ENCODE measurements at places on chromosomes 7 and 10.

GRCh38 chr7:111752022-111752582 lies 189.8 kb upstream of the IMMP2L start:
- DNase-seq = peak; percentile 64

DNA sequence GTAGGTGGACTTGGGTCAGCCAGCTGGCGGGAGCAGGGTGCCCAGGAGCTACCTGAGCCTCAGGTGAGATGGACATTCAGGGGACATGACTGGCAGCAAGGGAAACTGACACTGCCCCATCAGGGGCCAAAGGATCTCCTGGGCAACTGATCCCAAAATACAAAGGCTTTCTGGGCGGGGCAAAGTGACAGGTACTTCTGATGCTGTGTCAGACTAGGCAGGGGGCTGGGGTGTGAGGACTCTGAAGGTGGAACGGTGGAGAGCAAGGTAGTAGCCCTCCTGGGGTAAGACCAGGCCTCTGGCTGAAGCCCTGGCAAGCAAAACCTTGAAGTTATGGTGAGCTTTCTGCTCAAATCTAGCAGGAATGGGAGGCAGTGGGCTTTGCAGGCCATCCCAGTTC lies 4.4 kb downstream of the OPN4 start:
- DNase-seq = no peak

DNA sequence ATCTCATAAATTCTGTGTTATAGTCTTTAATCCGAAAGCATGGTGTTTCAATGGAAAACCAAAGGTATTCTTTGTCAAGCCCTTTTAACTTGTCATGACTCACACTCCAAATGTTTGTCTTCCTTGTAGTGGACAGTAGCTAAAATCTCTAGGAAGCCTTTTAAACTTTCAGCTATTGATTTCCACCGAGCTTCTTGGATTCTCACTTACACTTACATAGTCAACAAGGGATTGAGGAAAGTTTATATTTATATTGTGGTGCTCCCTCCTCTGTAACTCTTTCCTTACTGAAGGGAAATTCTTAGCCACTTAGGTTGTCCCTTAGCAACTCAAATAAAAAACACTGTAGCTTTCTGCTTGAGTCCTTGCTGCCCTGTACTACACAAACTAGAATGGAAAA lies 31.2 kb upstream of the GPR37 start:
- DNase-seq = no peak

GRCh38 chr7:47297120-47297519 lies 284.8 kb downstream of the TNS3 start:
- no peak for DNase-seq

- no peak for DNase-seq
Measured at GRCh38 chr7:124030964-124031363, 1.9 kb downstream of the TMEM229A start.

GRCh38 chr10:27134371-27134770 lies 19.8 kb downstream of the YME1L1 start:
- no peak for DNase-seq

- DNase-seq = peak; percentile 56
Measured at GRCh38 chr7:92621561-92622023, 31.4 kb upstream of the FAM133B start.

DNA sequence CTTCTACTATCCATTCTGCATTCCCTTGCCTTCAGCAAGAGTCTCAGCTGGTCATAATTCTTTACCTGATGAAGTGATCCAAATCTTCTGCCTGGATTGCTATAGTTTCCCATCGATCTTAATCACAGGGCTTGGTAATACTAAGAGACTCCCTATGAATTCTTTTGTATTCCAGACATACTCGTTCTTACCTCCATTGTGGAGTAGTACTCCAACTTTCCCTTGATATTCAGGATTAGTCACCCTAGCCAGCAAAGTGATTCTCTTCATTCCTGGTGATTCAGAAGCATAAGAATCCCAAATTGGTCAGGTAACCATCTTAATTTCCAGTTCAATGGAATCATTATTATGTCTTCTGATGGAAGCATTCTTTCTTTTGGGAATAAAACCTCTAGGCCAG lies 96.7 kb downstream of the TWIST1 start:
- DNase-seq = no peak

DNA sequence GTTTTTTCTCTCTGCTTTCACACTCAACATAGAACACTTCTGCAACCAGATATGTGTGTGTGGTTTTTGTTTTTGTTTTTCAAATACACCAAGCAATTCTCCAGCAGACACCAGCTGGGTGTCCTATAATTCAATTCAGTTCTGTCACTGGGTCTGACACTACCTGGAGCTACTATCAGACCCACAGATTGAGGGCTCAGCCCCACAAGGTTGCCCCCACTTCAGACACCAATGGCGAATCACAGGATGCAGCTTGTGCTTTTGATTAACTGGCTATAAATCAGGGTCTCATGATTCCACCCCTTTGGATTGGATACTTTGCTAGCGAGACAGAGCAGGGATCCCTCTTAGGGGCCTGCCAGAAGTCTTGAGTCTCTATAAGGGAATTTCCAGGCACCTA lies 462.2 kb upstream of the NRP1 start:
- no peak for DNase-seq

DNA sequence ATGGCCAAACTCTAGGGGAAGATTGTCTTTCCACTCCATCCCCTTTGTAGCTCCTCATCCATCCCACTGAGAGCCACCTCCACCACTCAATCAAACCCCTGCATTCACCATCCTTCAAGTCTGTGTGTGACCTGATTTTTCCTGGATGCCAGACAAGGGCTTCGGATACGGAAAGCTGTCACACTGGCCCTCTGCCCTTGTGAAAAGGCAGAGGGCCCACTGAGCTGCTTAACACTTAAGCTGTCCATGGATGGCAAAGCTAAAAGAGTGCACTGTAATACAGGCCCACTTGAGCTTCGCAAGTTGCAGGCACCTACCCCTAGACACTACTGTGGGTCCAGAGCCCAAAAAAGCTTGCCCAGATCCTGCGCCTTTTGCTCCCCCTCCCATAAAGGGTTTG lies 237.2 kb downstream of the MAGI2 start:
- DNase-seq = no peak

DNA sequence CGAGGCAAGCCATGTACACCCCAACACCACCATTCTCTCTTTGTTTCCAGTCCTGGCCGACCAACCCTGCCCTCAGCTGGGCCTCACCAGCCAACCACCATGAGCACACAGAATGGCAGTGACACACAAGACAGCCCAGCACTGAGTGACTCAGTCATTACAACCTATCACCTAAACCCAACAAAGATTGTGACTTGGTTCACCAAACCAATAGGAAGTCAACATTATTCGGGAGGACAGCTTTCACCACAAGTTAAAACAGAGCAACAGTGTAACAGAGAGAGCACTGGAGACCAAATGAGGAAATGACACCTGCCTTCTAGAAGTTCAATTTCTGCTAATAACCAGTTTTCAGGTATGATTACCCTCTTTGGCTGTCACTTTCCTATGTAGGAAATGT lies 72.1 kb downstream of the DNMBP start:
- no peak for DNase-seq

DNA sequence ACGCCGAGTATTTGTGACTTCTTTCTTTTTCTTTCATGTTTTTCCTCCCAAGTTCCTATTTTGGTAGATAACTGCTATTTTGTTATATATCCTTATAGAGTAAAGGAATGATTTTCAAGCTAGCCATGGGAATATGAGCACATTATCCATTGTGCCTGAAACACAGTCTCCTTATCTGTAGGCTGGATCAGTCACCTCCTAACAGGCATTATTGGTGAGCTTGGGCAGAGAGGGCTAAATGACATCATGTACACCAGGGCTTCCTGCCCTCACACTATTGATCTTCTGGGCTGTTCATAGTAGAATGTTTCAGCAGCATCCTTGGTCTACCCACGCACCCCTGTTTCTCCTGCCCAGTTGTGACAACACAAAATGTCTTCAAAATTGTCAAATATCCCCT lies 88.1 kb upstream of the CTBP2 start:
- DNase-seq = no peak

DNA sequence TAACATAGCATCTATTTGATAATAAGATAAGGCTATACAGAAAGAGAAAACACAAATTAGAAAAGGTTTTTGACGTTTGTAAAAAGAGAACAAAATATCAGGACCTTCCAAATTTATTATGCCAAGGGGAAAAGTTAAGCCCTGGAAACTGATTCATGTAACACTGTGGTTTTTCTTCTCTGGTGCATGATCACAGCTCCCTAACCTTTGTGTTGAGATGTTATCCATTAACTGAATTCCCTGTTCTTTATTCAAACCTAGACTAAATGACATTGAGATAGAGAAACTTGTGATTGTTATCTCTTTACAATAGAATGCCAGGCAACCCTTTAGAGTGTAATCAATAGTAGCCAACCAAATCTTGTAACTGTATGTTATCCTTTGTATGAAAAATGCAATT lies 141.5 kb upstream of the NRG3 start:
- no peak for DNase-seq

GRCh38 chr7:77655356-77655755 lies 40.9 kb upstream of the RSBN1L start:
- DNase-seq = no peak

DNA sequence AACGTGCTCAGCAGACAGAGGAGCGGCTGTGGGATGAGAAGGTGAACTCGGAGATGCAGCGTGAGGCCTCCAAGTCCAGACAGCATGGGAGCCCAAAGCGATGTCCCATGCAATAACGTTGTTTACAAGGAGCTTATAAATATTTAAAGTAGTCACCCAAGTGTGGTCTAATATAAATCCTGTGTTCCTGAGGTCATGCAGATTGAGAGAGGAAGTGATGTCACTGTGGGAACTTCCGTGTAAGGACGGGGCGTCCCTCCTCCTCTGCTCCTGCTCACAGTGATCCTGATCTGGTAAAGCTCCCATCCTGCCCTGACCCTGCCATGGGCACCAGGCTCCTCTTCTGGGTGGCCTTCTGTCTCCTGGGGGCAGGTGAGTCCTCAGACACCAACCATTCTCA lies 94.7 kb upstream of the PRSS58 start:
- DNase-seq = no peak

- no peak for DNase-seq
Measured at GRCh38 chr7:19001854-19002253, 115.6 kb downstream of the TWIST1 start.

DNA sequence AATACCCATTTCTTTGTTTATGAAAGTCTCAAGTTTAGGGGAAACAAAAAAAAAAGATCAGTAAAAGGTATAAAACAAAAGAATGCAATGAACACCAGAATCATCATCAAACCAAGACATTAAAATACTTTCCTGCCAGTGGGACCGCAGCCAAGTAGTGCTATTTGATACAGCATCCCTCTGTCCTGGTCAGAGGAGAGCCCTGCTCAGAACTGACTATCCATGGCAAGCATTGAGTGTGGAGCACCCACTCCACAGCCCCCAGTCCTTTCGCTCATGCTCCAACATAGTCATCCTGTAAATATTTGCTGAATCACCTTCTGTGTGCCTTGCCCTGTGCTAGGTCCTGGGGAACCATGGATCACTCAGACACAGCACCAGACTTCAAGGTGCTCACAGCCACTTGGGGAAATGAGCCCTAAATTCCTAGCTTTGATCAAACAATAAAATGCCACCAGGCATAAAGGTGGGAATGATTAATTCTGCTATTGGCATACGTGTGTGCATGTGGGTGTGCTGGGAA lies 213.6 kb upstream of the TBX20 start:
- no peak for DNase-seq

DNA sequence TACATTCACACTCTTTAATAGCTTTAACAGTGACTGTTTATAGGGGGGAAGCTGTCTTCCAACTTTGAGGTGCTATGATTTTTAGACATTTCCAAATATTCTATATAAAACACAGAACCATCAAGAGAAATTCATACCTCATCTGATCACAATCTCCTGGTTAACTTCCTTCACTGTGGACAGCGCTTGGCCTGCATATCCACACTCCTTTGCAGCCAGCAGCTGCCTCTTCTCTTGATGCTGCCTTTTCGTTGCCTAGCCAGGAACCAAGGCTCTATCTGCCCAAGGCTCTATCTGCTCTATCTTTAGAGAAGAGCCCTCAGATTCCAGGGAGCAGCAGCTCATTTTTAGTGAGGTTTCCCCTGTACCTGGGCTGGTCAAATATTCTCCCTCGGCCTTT lies 252.0 kb downstream of the PTEN start:
- DNase-seq = no peak
